NCI-H1436 treated with DMSO at 0.1 percent for 48 hours (cell line): ENCODE measurements at places on chromosomes 4 and X.

DNA sequence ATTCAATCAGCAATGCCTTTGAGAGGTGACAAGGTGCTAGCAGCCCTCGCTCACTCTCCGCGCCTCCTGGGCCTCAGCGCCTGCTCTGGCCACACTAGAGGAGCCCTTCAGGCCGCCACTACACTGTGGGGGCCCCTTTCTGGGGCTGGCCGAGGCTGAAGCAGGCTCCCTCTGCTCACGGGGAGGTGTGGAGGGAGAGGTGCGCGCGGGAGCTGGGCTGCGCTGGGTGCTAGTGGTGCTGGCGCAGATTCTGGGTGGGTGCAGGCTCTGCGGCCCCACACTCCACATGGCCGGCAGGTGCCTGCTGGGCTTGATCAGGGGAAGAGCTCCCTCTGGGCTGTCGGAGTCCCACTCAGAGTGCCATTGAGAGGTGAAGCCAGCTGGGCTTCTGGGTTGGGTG, 351.0 kb downstream of the GASK1B start:
- DNase-seq: no peak

DNA sequence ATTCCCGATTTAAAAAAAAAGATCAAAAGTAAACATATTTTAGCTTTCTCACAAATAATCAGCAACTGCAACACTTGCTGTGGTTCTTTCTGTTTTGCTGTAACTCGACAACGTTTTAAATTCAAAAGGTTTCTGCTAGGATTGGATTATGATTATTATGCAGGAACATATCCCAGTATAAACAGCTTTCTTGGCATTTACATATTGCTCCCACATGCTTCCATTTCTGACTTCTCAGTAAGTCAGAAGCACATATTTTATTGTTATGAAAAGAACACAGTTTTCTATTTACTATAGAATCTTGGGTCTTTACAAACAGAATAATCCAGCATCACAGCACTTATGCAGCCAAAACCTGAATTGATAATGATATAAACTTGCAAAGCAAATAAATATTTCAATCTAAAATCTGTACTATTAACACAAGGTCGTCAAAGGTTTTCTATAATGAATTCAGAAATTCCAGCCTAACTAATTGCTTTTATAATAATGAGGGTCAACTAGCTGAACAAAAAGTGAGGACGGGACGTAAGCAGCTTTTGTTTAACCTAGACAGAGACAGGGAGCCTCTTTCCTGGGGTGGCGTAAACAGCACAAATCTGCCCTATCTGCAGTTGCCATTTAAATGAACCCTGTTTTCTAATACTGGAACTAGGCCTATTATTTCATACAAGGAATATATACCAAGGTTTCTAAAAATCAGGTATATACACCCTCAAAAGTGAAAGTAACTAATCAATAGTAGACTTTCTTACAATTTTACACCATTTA, 9.8 kb upstream of the PCDH18 start:
- no peak for DNase-seq

GRCh38 chr4:144399927-144400326, 246.0 kb upstream of the HHIP start:
- DNase-seq: no peak

- no peak for DNase-seq
Observed at GRCh38 chr4:105158837-105159236, 12.2 kb downstream of the TET2 start.

DNA sequence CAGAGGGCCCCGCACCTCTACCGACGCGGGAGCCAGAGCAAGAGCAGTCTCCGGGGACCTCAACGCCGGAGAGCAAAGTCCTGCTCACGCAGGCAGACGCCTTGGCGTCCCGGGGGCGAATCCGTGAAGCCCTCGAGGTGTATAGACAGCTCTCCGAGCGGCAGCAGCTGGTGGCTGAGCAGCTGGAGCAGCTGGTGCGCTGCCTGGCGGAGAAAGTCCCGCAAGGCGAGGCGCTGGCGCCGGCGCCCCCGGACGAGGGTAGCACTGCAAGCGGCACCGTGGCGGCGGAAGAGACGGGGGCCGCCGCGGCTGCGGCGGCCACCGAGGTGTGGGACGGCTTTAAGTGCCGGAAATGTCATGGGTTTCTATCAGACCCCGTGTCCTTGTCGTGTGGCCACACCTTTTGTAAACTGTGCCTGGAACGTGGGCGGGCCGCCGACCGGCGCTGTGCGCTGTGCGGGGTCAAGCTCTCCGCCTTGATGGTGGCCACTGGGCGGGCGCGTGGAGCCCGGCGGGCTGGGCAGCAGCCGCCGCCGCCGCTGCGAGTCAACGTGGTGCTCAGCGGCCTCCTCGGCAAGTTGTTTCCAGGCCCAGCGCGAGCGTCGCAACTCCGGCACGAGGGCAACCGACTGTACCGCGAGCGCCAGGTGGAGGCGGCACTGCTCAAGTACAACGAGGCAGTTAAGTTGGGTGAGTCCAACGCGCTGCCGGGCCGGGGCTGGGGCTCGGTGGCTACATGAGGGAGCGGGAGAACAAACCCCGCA, 672 bp downstream of the LONRF3 start:
- DNase-seq: no peak

GRCh38 chr4:45855857-45856256, 268.0 kb downstream of the GABRG1 start:
- no peak for DNase-seq

GRCh38 chr4:163833669-163834068, 339.2 kb downstream of the TMA16 start:
- DNase-seq: peak; percentile 42

DNA sequence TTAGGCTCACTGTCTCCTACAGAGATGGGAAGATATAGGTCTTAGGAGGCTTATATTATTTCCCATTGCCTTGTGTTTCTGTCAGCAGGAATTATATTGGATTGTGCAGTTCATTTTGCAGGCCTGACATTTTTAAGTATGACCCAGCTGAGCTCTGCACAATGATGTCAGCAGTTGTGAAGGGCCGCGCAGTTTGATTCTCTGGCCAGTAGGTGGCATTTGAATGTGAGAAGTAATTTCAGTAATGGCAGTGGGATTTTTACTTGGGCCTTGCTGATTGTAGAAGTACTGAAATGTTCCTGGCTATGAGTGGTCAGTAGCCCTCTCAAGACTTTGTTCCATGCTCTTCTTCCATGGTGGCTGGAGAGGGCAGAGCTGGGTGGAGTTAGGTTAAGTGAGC, 247.2 kb upstream of the MTMR8 start:
- no peak for DNase-seq

DNA sequence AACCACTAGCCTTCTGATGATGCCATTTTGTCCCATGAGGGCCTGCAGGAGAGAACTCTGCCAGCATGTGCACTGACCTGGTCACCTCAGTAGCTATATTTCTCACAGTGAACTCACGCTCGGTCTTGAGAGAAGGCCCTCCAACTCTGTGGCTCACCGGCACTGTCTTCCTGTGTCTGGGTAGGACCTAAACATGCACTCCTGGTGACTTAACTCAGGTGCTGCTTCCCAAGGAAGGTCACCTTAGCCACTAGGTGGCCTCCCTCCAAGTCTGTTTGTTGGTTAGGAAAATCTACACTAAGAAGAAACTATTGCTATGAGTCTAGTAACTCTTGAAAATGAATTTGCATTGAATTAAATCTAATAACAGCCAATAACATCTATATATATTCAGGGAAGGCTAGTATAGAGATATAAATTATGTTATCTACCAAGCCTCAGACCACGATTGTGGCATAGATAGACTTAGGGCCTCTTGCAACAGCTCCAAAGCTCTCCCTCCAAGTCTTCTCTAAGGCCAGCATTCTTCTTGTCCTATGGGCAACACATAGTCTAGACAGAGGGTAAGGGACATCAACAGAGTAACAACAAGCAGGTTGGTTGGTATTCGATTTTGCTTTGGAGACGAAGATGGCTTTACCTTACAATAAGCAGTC, 24.7 kb downstream of the TLR10 start:
- DNase-seq: no peak

DNA sequence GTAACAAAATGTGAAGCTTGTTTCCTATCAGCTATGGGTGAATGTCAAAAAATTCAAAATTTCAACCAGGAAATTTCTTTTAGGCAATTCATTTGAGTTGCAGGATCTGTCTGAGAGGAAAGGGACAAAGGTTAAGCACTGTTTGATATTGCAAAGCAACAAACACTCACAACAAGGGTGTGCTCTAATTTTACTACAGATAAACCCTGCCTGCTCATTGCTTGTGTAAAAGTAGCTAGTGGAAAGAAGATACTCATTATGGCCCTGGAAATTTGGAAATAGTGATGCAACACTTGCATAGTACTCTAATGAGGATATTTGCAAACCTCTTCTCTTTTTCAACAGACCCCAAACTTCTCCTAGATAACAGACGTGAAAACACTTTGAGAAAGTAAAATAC, 27.1 kb downstream of the FAM47E start:
- no peak for DNase-seq

GRCh38 chr4:158801066-158801465, 32.2 kb downstream of the FNIP2 start:
- no peak for DNase-seq

DNA sequence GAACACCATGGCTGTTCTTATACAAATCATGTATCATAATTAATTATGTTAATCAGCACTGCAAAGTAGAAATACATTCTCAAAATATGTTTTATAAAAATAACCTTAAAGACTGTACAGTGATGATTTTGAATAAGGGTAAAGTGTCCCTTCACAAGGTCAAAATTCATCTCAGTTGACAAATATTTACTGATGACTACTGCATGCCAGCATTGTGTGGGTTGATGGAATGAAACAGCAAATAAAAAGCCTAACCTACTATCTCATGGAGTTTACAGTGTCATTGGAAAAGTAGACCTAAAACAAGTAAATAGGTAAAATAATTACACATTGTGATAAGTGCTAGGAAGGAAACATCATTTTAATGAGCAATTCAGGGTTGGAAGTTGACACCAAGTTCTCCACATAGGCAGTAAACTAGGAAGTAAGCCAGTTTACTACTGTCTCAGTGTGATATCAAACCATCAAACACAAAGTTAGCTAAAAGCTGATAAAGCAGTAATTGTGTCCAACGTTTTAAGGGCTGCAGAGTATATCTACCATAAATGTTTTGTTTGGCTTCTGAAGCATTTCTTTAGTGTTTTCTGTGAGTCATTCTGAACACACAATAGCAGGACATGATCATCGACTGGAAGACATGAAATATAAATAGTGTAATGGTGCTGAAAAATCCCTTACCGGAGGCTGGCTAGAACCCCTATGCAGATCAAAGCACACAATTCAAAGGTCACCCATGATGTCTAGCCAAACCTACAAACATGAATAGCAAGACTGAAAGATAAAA, 221.8 kb downstream of the DACH2 start:
- no peak for DNase-seq

DNA sequence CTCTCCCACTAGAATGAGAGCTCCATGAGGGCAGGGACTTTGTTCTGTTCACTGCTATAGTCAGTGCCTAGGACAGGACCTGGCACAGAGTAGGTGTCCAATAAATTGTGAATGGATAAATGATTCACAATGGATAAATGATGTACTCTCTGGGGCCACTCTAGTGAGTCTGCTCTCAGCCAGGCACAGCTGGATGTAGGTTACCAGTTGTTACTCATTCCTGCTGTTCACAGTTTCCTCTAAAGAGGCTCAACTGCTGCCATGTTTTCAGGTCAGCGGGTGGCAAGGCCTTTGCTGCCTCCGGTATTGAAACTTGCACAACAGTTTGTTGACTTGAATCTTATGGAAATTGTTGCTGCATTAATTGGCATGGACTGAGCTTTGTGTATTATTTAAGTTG, 99.1 kb downstream of the NHSL2 start:
- DNase-seq: no peak

DNA sequence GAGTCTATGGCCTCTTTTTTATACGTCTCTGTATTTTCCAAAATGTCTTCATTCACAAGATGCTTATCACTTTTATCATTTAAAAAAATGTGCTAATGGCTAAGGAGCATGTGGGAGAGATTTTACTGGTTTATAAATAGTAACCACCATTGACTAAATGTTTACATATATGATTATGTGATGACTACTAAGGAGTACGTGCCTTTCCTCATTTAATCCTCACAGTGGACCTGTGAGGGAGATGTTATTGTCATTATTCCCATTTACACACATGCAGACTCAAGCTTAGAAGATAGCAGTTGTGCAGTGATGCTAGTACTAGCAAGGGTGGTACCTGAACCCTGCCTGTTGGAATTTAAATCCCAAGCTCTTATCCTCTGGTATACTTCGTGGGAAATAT, 2.4 kb downstream of the SRD5A3 start:
- no peak for DNase-seq

GRCh38 chr4:21890231-21890630, 58.3 kb downstream of the KCNIP4 start:
- DNase-seq: no peak

GRCh38 chrX:111645607-111646006, 35.4 kb upstream of the ALG13 start:
- no peak for DNase-seq

GRCh38 chr4:73593631-73594241, 26.5 kb downstream of the RASSF6 start:
- no peak for DNase-seq

GRCh38 chrX:113726898-113727297, 857.0 kb upstream of the HTR2C start:
- no peak for DNase-seq

DNA sequence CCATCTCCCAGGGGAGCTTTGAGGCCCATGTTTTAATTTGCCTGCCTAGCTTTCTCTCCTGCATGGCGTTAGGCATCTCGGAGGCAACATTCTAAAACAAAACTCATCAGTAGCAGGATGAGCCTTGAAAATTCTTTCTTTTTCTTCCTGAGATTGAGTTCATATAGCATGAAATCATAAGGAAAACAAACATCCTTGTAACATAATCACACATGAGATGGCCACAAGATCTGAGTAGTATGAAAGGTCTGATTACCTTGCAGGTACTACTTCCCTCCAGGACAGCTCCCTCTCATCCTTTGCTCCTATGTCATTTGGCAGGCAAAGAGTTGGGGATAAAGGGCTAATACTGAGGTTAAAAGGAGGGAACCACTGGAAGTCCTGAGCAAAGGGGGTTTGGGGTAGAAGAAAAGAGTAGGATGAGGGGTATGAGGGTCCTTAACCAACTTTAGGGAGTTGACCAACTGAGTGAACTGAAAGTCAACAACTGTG, 37.5 kb upstream of the CXCL8 start:
- no peak for DNase-seq

GRCh38 chr4:93960450-93960849, 131.9 kb downstream of the ATOH1 start:
- DNase-seq: no peak

DNA sequence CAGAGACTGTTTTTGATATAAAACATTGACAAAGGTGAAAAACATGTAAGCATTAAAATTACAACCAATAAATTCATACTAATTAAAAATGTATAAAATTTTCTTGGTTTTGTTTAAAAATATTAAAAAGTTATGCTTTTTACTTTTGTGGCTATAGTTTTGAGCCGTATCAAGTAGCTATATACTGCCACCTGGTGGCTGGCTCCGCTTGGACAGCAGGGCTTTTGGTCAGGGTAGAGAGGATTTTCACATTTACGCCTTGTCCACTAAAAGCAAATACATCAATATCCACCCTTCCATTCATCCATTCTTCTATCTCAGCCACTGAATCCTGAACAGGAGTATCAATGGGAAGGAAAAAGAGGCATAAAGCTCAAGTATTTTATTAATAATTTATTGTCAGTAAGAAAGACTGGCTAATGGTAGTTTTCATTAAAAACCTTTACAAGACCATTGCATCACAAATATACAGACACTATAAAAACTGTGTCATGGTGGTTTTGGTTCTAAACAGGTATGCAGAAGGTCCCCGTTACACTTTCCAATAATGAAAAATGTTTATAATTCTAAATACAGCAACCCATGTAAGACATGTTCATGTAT, 32.1 kb upstream of the MTNR1A start:
- DNase-seq: no peak

- DNase-seq: no peak
Observed at GRCh38 chrX:104343428-104344129, 88.8 kb upstream of the ESX1 start.
